Motor neuron (in vitro differentiated cells): ENCODE measurements at places on chromosomes 7 and 10. TPM values are rescaled to one million over a fixed set of nuclear protein-coding genes. Genes with fewer than 3 reads are reported as not detected.

GRB10 gene
- 14.7 and 19.1 TPM in 2 replicates for total RNA-seq

INA gene
- 127 TPM in 2 replicates for total RNA-seq

CHST15 gene
- total RNA-seq, result 0.31 TPM in 1 of 2 replicates, not detected in the other

PIK3AP1 gene
- total RNA-seq, result 1.1 and 1.3 TPM in 2 replicates

PHKG1 gene
- total RNA-seq, result 3.9 and 5.3 TPM in 2 replicates

GPR85 gene
- total RNA-seq, result 11.3 and 12.6 TPM in 2 replicates

LZTS2 gene
- total RNA-seq, result 51.5 and 59.7 TPM in 2 replicates

FXYD4 gene
- 0.29 TPM in 1 of 2 replicates, not detected in the other for total RNA-seq

DNA sequence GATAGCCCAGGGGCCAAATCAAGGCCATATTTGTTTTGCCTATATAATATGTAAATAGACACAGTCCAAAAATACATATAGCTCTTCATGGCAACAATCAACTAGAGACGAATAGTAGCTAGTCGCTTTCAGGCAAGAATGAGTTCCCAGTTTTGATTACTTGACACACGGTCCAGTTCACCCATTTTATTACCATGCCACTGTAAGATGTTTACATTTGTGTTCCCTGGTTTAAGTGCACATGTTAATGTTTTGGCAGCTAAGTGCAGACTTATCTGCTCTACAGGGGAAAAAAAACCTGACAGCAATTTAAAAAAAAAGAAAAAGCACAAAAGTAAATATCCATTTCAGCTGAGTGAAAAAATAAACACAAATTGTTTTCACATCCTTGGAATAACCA, 213.1 kb downstream of the TPK1 start:
- ATAC-seq, result no peak
